ENCODE measurements at places on chromosomes 7 and 10.

- DNase-seq = no peak
Measured at GRCh38 chr10:100993986-100994708, 5.5 kb upstream of the LZTS2 start.

DNA sequence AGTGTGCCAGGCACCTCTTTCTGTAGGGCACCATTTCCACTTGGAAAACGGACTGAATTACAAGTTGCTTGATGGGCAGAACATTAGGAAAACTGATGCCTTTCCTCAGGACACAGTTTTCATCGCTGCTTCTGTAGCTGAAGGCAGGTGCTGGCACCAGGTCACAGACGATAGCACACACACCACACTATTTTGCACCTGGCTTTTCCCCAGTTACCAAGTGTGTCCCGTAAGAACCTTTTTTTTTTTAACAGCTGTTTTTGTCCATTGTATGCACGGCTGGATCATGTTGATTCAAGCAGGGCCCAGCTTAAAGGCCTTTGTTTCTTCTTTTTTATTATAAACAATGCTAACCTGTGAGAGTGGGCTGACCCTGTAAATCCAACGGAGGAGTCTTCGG lies 1.3 kb upstream of the GET4 start:
- DNase-seq = no peak

DNA sequence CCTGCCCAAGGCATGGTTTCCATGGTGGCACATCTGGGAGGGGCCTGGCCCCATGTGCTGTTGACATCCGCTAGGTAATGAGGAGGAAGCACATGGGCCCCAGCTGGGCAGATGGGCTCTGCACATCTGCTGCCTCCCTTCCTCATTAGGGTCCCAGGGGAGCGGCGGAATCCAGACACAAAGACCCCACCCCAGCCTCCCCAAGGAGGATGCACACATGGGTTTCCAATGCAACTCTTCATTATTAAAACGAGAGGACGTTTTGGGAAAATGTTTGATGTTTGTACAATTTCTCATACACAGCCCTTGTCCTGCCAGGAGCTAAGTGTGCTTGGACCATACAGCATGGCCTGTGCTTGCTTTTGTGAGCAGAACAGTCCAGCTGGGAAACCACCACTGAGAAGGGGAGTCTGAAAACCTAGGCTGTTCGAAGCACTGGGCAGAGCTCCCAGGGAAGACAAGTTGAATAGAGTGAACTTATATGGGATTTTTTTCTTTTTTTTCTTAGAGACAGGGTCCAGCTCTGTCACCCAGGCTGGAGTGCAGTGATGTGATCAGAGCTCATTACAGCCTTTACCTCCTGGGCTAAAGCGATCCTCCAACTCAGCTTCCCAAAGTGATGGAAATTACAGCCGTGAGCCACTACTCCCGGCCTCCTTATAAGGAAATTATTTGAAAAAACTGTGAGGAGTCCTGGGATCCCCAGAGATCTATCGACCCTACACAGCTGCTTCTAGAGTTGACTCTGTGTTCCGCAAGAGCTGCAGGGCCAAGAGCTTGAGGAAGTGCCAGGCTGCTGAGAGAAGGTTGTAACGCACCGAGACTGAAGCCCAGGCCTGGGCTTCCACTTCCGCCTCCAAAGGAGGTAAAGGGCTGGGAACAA lies 23.4 kb downstream of the FAM107B start:
- DNase-seq = no peak

DNA sequence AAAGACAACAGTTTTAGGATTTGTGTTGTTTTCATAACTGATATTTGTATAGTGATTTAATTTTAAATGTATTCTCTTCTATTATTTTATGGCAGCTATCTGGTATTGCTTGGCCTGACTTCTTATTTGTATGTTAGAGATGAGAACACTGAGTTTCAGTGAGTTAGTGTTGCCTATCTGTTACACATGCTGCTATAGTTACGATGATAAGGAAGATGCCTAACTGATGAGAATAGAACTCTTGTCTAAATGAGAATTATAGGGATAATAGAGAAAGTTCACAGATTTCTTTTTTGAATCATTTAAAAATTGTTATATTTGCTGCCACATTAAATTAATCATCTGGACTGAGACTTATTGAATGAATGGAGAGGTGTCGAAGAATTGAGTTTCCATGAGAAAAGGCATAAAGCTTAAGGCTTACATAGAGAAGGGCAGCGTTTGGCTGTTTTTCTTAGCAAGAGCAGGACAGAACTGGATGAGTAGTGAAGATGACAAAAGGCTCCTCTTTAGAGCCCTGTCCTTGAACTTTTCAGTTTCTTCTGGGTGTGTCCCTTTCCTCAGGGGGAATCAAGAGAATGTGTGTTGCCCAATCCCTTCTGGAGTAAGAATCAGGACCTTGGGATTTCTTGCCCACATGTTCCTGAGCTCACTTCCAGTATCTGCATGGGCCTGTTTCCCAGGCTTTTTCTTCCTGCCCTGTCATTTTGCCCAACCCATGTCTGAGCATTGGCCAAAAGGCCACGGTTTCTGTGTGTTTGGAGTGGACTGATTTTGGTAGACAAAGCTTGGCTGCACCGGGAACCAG lies 195.6 kb upstream of the CSTF2T start:
- DNase-seq = peak; percentile 57

DNA sequence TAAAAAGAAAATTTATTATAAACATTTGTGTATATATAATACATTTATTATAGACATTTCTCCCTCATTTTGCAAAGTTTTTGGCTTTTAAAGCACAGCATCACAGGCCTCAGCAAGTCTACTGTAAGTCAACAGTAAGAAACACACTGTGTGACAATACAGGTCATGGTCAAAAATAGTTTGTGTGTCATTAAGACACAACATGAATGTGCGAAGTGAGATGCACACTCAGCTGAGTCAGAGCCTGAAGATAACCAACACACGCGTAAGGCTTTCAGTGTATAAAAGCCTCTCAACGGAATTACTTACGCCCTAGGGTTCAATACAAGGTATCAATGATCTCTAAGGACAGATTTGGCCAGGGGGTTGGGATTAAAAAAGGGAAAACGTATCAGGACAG lies 157.6 kb downstream of the PIP4K2A start:
- DNase-seq = no peak

Measured in AG04449 (cell line).